Colonic mucosa (tissue), 4 donors: ENCODE measurements at places on chromosomes 16 and 17. TPM values are rescaled to one million over a fixed set of nuclear protein-coding genes. Genes with fewer than 3 reads are reported as not detected.

The GSPT1 gene
- total RNA-seq = 135 TPM

The CSH2 gene
- not detected for total RNA-seq

The FBXL19 gene
- total RNA-seq = 44.8 TPM

The LDHD gene
- 105 TPM for total RNA-seq

The ACBD4 gene
- total RNA-seq = 16.6 TPM

The TBC1D3K gene
- not detected for total RNA-seq

The LITAFD gene
- not detected for total RNA-seq

The MT2A gene
- 320 TPM for total RNA-seq

The RGS9 gene
- 7.4 TPM for total RNA-seq

The USP6 gene
- not detected for total RNA-seq

The TOX3 gene
- total RNA-seq = 53.0 TPM

The LHX1 gene
- not detected for total RNA-seq

The GRAPL gene
- total RNA-seq = 1.1 TPM

The TERB1 gene
- total RNA-seq = 0.22 TPM

The CCL22 gene
- total RNA-seq = 1.7 TPM

The C16orf92 gene
- not detected for total RNA-seq

The NPTX1 gene
- 0.10 TPM for total RNA-seq

The WSCD1 gene
- total RNA-seq = 19.5 TPM

The ARHGAP44 gene
- total RNA-seq = 51.5 TPM

The ENO3 gene
- 3.8 TPM for total RNA-seq

The KRT24 gene
- 1.1 TPM for total RNA-seq

The GALK1 gene
- total RNA-seq = 23.6 TPM

The C16orf96 gene
- not detected for total RNA-seq

The SLC38A8 gene
- total RNA-seq = not detected

The OR4D1 gene
- total RNA-seq = not detected

The KRTAP16-1 gene
- not detected for total RNA-seq

The NPIPB6 gene
- total RNA-seq = 1.2 TPM

The GAS7 gene
- 4.7 TPM for total RNA-seq

The KRTAP9-2 gene
- total RNA-seq = not detected

The PIK3R6 gene
- total RNA-seq = 0.61 TPM

The ARRB2 gene
- 42.8 TPM for total RNA-seq

The MYO15A gene
- total RNA-seq = 1.1 TPM

The FOXJ1 gene
- total RNA-seq = 1.4 TPM

The WNT3 gene
- total RNA-seq = 0.64 TPM

The SPN gene
- total RNA-seq = 2.3 TPM

The CDH16 gene
- 1.8 TPM for total RNA-seq

The HCRT gene
- not detected for total RNA-seq

The KRTAP4-6 gene
- total RNA-seq = not detected

The GRB7 gene
- 40.9 TPM for total RNA-seq

The NOB1 gene
- total RNA-seq = 45.8 TPM

The SYNGR3 gene
- 1.5 TPM for total RNA-seq

The BCL6B gene
- total RNA-seq = 0.89 TPM

The KRTAP4-5 gene
- not detected for total RNA-seq

The CCL8 gene
- total RNA-seq = 0.94 TPM

The CDH8 gene
- 0.13 TPM for total RNA-seq

The EFNB3 gene
- total RNA-seq = 0.82 TPM

The CRHR1 gene
- not detected for total RNA-seq

The C17orf100 gene
- total RNA-seq = 1.5 TPM

The CLDN9 gene
- total RNA-seq = 0.35 TPM

The CAPN15 gene
- total RNA-seq = 139 TPM

The MAP1LC3B gene
- 83.0 TPM for total RNA-seq
